Fibroblast of skin of left biceps (primary cell): ENCODE measurements at places on chromosomes 6 and 20.

DNA sequence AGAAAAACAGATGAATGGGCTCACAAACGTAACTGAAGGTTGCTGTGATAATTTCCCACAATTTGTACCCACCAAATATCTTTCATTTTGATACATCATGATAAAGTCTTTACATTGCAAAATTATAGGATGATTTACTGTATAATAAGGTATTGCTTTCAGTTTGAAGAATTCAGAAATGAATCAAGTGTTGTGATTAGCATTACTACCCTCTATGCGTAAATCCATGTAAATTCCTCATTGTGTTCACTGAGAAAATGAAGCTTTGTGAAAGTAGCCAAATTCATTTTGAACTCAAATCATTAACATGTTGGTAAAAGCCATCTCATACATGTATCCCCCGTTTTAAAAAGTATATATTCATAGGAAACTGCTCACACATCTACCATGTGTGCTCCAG is 379.4 kb downstream of the ESR1 start:
- DNase-seq = no peak

- no peak for DNase-seq
These were observed 91.1 kb upstream of the BTN3A2 start for GRCh38 chr6:26273673-26274588.

DNA sequence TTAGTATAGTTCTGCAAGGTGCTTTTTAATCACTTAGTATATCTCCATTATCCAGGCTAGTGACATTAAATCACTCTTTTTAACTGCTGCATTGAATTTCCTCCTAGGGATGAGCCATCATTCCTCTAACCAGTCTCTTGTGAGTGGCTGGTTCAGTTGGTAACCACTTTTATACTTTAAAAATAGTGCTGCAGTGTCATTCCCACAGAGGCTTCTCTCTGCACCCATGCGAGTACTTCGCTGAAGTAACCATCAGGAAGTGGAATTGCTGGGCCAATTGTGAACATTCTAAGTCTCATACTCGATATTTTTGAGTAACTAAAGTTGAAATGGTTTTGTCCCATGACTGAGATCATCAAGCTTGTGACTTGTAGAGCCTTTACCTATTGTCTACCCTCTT is 2.1 kb downstream of the BTN3A2 start:
- DNase-seq = no peak

DNA sequence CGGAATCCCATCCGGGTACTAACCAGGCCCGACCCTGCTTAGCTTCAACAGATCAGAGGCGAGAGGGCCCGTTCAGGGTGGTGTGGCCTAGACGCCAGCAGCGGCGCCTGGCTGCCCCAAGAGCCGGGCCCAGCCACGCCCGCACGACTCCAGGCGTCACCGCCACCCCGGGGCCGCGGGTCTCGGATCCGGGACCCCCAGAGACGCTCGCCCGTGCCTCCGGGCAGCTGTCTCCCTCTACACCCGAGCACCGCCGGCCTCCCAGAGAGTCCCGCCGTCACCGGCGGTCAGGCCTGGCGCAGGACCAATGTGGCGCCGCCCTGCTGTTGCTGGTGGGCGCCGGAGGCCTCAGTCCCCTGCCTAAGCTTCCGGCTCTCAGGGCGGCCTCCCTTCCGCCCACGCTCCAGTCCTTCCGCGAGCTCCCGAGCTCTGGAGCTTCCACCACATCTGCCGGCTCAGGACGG is 441.2 kb upstream of the DEFB115 start:
- DNase-seq = no peak

DNA sequence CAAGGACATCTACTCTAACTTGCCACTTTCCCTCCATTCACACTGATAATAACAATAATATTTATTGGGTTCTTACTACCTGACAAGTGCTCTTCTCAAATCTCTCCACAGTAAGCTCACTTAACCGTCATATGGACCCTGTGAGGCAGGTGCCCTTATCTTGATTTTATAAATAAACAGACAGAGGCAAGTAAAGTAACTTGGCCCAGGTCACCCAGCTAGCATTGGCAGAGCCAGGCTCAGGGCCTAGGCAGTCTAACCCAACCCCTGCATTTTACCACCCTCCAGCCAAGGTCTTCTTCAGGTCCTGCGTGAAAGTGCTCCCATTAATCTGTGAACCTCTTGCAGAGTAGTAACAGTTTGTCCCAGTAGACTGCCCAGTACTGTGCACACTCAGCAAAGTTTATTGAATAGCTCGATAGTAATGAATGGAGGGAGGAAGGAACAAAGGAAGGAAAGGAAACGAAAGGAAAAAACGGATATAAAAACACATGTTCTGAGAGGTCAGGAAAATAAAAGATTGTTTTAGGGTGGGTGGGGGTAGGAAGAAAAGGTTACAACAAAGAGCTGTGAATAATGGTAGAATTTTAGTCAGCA is 17.0 kb upstream of the STX11 start:
- no peak for DNase-seq
